NB4 (cell line): ENCODE measurements at places on chromosomes 1 and 21.

DNA sequence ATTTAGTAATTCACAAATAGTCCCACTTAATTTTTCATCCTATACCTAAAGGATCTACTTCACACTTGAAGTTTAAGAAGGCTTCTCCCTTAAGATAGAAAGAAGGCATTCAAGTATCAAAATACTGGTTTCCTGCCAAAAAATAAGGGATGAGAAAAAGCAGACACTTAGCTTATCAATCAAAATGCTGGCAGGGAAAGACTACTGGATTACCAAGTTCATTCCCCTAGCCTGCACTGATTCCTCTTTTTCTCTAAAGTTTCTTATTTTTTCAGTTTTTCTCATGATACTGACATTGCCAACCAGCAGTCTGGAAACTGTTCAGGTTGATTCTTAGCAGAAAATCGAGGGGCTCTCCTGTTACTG, 204.6 kb downstream of the GABPA start:
- no peak for DNase-seq

- DNase-seq, result peak; percentile 84
These were observed 75.6 kb downstream of the MTR start for GRCh38 chr1:236870721-236871120.

DNA sequence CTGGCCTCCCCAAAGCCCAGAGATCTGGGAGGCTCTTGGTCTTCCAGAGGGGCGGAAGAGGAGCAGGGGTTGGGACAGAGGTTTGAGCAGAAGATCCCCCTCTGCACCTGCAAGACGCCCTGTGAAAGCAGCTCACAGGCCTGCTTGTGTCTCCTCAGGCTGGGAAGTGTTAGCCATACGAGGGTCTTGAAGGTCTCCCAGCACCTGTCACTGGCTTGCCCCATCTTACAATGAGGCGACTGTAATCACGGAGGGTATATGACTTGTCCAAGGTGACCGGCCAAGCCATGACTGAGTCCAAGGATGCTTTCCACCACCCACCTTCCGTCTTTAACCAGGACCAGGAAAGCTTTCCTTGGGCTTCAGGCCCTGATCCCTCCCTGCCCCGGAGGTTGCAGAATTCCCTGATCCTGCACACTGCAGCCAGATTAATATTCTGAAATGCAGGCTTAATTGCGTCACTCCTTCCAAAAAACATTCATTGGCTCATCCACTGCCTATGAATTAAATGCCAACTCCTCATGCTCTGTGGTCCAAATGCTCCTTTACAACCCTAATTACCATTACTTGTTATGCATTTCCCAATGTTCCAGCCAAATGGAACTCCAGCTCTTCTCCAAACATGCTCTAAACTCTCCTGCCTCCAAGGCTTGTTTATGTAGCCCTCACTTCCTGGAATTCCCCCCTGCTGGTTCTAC, 64.0 kb downstream of the DDX20 start:
- no peak for DNase-seq

DNA sequence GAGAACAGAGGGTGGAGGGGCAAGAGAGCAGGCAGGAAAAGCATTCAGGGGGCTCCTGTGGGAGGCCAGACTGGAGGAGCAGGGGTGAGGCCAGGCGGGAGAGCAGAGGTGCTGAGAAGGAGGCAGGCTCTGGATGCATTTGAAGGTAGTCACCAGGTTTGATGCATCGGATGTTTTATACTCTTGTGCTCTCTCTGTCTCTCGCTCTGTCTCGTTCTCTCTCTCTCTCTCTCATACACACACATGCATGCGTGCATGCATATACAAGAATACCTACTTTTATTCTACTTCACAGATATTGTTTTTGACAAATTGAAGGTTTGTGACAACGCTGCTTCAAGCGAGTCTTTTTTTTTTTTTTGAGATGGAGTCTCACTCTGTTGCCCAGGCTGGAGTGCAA, 15.0 kb upstream of the ITPKB start:
- no peak for DNase-seq

GRCh38 chr1:37845786-37846185, 13.6 kb downstream of the MTF1 start:
- peak; percentile 75 for DNase-seq

DNA sequence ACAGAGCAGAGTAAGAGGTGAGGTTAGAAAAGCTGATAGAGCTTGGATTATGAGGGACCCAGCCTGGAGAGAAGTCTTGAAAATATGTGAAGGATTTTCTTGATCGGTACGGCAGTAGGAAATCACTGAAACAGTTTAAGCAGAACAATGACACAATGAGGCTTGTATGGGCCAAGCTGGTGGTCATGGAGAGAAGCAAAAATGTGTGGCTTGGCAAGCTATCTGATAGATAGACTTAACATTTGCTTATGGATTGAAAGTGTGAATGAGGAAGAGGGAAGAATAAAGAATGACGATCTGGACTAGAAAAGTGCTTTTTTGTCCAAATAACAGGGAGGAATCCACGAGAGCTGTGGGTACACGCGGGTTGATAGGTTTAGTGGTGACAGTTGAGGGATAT, 15.4 kb upstream of the XPR1 start:
- DNase-seq, result no peak

DNA sequence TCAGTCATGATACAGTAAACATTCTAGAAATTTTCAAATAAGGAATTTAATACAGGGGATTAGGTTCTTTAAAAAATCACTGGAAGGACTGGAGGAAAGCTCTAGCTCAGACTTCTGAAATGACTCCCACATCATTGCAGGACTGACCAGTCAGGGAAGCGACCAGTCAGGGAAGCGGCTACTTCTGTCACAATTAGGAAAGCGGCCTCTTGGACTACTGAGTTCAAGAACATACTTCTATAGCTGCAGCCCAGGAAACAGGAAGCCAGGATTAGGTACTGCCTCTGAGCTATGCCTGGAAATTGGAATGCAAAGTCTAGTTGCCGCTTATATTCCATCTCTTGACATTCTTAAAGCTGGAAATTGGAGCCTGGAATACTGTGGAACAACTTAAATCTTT, 45.5 kb downstream of the USP25 start:
- DNase-seq, result no peak

DNA sequence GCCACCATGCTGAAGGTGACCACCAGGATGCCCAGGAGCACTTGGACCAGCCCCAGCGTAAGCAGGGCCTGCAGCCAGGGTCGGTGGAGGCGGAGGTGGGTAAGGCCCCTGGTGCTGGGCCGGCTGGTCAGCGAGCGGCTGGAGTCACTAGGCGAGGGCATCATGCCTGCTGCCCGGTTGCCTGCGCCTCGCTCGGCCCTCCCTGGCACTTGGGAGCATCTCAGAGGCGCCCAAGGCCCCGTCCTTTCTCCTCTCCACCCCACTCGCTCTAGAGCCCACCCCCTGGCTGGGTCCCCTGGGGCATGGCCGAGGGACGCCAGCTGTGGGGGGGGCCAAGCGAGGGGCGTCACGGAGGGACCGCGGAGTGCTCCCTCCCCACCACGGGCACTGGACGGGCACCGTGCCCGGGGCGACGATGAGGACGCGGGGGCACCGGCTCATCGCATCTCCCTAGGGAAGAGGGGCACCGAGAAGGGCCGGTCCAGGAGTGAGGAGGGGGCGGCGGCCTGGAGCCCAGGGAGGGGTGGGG, 505 bp downstream of the ENTREP3 start:
- no peak for DNase-seq

DNA sequence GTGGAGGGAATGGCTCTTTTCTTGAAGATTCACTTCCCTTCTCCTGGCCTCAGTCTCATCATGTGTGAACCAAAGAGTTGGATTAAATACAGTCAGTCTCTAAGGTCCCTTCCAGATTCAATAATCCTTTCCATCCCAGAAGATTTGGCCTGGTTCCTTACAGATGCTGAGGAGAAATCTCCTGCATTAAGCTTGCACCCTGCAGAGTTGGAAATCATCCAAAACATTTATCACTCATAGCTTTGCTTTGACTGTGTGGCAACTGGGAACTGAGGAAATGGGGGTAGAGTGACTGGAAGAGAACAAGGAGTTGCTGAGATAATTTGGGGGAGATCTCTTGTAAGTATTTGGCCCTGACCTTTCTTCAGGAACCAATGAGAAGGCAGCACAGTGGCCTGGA, 220.5 kb upstream of the SGIP1 start:
- DNase-seq, result no peak

- no peak for DNase-seq
These were observed 6.4 kb downstream of the RIPK4 start for GRCh38 chr21:41760411-41760810.

GRCh38 chr1:62841587-62842169, 57.7 kb downstream of the ATG4C start:
- DNase-seq, result peak; percentile 69

DNA sequence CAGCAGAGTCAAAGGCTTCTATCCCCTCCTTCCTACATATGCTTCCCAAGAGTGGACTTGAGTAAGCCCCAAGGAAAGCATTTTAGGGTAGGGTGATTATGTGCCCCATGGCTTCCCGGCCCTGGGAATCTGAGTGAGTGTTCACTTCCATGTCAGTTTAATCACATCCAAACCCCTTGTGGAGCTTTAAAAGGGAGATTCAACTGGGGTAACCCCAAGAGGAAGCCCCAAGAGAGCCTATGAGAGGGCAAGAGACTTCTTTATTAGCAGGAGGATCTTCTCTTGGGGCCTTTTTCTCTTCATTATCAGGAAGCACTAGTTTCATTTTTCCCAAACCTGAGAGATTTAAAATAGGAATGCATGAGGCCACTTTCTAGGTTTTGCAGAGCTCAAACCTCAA, 97.0 kb upstream of the IRF2BP2 start:
- no peak for DNase-seq
